MM.1S (cell line): ENCODE measurements at places on chromosomes 2 and 18.

DNA sequence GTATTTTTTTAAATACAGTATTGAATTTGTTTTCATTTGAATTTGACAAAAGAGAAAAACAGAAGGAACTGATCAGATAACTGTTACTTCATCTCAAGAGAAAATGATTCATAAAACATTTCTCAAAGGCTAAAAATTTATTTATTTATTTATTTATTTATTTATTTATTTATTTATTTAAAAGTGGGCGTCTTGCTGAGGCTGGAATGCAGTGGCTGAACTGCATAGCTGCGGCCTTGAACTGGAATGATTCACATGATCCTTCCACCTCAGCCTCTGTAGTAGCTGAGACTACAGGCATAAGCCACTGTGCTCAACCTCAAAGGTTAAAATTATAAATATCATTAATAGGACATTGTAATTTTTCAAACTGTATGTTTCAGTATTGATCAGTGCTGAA is 4.5 kb upstream of the PUM2 start:
- H3K4me3 ChIP-seq = no peak overlapping the region
- no peaks in the 10 kb centered on the region for H3K36me3 ChIP-seq
- H3K27ac ChIP-seq = no peak overlapping the region
- peaks cover 12% of the 10 kb centered on the region for H3K4me1 ChIP-seq
- no peak for DNase-seq
- H3K27me3 ChIP-seq = no peaks in the 10 kb centered on the region

DNA sequence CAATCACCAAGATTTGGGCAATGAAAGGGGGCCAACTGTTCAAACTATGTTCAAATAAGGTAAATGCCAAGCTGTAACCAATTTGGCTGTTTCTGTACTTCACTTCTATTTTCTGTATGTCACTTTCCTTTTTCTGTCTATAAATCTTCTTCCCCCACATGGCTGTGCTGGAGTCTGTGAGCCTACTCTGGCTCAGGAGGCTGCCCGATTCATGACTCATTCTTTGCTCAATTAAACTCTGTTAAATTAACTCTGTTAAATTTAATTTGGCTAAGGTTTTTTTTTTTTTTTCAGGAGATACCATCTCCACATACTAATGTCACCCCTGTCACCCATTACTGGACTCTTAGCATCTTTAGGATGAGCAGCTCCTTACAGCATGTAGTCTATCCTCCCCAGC is 178.8 kb upstream of the TWIST2 start:
- no peak for DNase-seq
- no peaks in the 10 kb centered on the region for H3K27me3 ChIP-seq
- no peak overlapping the region for H3K4me3 ChIP-seq
- no peak overlapping the region for H3K27ac ChIP-seq
- H3K36me3 ChIP-seq = no peaks in the 10 kb centered on the region
- peaks cover 4% of the 10 kb centered on the region; the same call in 1 of the 2 replicates for H3K4me1 ChIP-seq

- no peak overlapping the region for H3K4me3 ChIP-seq
- DNase-seq = no peak
- no peak overlapping the region for H3K27ac ChIP-seq
- no peaks in the 10 kb centered on the region for H3K36me3 ChIP-seq
Measured at GRCh38 chr2:50647381-50647780, 384.6 kb downstream of the NRXN1 start.

GRCh38 chr2:98535971-98536677 is 72.2 kb downstream of the COA5 start:
- no peaks in the 10 kb centered on the region for H3K4me1 ChIP-seq
- peaks cover 6% of the 10 kb centered on the region for H3K36me3 ChIP-seq

GRCh38 chr2:144553379-144553778 is 33.5 kb upstream of the ZEB2 start:
- no peak overlapping the region for H3K4me3 ChIP-seq
- peaks cover 3% of the 10 kb centered on the region; the same call in 1 of the 2 replicates for H3K4me1 ChIP-seq
- no peak for DNase-seq
- no peaks in the 10 kb centered on the region for H3K27me3 ChIP-seq

- no peaks in the 10 kb centered on the region for H3K27me3 ChIP-seq
- H3K4me1 ChIP-seq = no peaks in the 10 kb centered on the region
- no peak overlapping the region for H3K4me3 ChIP-seq
Measured at GRCh38 chr2:198283146-198283545, 478.8 kb downstream of the PLCL1 start.

- no peak overlapping the region for H3K4me3 ChIP-seq
- H3K27me3 ChIP-seq = no peaks in the 10 kb centered on the region
- DNase-seq = no peak
- no peaks in the 10 kb centered on the region for H3K36me3 ChIP-seq
Measured at GRCh38 chr2:211367293-211367692, 810.9 kb downstream of the CPS1 start.

DNA sequence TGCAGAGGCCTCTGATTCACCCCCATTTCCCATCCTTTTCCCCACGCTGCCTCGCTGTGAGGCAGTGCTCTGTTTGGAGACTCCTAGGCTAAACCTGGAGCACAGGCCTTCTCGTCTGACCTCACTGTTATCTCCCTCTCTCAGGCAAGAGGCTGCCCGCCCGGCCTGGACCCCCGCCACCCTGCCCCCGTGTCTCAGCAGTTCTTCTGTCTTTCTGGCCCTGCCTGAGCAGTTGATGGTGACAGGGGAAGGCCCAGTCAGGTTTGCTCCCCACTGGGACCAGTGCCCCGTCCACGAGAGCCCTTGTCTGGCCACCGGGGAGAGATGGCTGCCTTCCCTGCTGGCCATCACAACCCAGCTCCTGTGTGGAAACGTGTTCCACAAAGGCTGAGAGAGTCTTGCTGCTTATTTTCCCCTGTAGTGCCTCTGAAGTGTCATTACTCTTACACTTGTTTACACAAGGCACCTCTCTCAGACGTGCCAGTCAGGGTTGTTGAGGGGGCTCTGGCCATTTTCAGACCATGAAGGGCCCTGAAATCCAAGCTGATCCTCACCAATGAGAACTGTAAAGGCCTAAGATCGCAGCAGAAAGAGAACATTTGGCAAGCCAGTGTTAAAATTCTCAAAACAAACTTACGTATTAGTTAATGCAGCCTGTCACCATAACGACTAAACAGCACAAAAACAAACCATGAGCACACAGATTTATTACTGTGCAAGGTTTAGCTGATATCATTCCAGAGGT is 210.9 kb downstream of the NDUFA10 start:
- H3K36me3 ChIP-seq = no peaks in the 10 kb centered on the region
- no peaks in the 10 kb centered on the region for H3K27me3 ChIP-seq
- H3K4me3 ChIP-seq = no peak overlapping the region
- DNase-seq = no peak
- no peak overlapping the region for H3K27ac ChIP-seq
- no peaks in the 10 kb centered on the region for H3K4me1 ChIP-seq

DNA sequence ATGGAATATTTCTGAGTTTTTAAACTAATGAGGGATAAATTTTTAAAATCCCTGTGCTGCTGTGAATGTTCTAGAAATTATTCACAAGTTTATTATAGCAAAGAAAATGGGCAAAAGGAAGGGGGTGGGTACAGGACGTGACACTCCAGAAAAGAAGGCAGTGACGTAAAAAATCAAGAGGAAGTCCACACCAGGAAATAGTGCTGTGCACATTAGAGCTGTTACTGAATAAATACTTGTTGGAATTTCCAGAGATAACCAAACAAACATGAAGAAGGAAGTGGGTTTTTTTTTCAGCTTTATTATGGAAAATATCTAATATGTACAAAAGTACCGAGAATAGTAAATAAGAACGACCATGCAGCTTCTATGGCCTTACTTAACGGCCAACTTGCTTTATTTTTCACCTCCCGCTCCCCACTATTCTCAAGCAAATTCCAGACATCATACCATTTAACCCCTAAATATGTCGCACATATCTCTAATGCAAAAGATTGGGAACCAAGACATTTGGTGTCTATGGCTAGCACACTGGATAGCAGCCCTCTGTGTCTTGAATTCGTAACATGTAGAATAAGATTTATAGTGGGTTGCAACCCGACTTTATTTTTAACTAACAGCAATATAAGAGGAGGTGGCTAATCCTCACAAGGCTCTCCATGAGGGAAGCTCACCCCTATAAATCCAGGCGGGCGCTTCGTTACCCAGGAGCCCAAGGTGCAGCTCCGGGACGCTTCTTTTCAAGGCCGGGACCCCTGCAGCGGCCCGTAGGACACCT is 580 bp upstream of the NDUFV2 start:
- peak overlapping the region; percentile 76 for H3K4me3 ChIP-seq
- H3K4me1 ChIP-seq = 0 out of 2 replicates have a peak, but pooled peaks cover 4% of the 10 kb centered on the region
- H3K27me3 ChIP-seq = no peaks in the 10 kb centered on the region
- peak overlapping the region; percentile 87; the same call in 1 of the 2 replicates for H3K27ac ChIP-seq
- DNase-seq = peak; percentile 25

DNA sequence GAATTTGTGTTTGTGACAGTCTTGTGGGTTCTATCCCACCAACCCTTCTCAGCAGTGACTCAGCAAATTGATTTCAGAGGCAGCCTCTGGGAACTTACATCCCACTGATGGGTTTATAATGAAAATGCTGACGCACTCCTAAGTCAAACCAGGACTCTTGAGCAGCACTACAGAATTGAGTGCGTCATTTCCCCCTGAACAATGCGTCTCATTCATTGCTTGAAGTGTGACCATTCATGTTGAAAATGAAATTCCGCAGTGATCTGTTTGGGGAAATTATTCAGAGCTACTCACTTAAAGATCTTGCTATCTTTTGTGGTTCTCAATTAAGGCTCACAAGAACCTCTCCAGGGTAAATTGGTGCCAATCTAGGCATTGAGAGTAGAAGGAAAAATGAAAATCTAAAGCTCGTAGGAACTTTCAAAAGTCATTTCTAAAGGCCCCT is 417.7 kb upstream of the SLC14A2 start:
- DNase-seq = no peak
- no peak overlapping the region for H3K27ac ChIP-seq
- H3K27me3 ChIP-seq = no peaks in the 10 kb centered on the region
- H3K36me3 ChIP-seq = no peaks in the 10 kb centered on the region

DNA sequence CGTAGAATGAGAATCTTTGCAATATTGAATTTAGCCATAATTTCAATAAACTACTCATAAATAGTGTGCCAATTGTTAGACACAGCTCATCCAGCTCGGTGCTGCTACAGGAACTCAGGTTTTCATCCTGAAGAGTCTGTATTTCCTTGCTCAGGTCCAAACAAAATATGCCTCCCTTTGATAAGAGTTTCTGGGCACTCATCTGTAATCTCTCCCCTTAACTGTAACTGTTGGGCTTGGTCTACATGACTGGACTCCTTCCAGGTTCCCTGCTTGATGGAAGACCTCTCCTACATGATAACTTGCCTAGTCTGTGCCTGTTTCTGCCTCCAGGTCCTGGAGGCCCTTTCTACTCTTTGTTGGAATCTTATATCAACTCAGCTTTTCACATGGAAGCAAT is 57.9 kb downstream of the GCA start:
- no peak overlapping the region for H3K4me3 ChIP-seq
- H3K36me3 ChIP-seq = no peaks in the 10 kb centered on the region
- H3K27ac ChIP-seq = no peak overlapping the region

DNA sequence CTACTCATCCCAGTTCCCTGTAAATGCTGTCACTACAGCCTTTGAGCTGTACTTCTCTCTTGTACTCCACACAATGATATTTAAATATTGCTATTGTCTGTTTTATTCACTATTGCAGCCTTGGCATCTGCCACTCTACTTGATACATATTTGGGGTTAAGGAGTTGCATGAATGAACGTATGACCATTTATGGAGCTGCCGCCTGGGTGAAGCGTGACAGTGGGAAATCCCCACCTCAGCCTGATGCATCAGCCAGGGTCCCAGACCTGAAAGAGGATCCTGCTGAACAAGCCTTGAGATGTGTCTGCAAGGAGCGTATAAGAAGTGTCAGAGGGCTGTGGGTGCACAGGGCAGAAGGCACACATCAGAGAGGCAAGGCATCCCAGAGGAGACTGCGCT is 39.1 kb downstream of the MRPL35 start:
- H3K4me3 ChIP-seq = no peak overlapping the region
- no peak overlapping the region for H3K27ac ChIP-seq
- peaks cover 24% of the 10 kb centered on the region for H3K4me1 ChIP-seq
- no peak for DNase-seq
- H3K36me3 ChIP-seq = no peaks in the 10 kb centered on the region

DNA sequence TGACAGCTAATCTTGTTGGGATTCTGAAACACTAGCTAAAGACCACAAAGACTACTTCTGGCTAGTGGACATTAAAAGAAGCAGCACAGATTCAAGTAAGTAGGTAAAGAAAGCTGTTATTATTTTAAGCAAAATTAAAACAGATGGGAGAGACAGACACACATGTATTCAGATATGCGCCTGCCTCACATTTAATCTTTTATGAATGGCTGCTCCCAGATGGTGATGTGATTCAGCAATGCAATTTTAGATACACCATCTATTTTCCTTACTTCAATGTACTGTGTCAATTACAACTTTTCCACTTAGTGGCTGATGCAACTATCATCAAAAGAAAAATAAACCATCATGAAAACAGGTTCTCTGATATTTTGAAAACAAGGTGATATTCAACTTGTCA is 133.0 kb upstream of the PGAP1 start:
- H3K27ac ChIP-seq = no peak overlapping the region
- H3K4me1 ChIP-seq = peaks cover 3% of the 10 kb centered on the region; the same call in 1 of the 2 replicates
- H3K4me3 ChIP-seq = no peak overlapping the region
- no peaks in the 10 kb centered on the region for H3K27me3 ChIP-seq
- no peak for DNase-seq

DNA sequence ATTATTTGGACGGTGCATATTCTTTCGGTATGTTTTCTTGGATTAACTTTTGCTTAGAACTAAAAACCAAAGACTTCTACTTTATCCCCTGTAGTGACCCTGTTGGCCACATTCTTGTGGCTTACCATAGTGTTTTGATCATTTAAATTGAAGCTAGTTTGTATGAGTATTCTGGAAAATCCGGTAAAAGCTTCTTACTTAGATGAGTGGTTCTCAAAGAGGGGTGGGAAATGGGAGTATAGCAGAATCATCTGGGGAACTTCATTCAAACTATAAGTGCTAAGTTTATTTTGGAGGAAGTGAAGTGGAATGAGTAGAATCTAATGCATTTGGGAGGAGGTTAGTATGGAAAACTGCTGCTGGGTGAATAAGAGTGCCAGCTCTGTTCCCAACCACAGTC is 3.8 kb downstream of the PPP1CB start:
- H3K4me1 ChIP-seq = peaks cover 4% of the 10 kb centered on the region
- no peak for DNase-seq
- H3K27me3 ChIP-seq = no peaks in the 10 kb centered on the region
- no peak overlapping the region for H3K4me3 ChIP-seq
- no peak overlapping the region for H3K27ac ChIP-seq
